GM04503 (cell line): ENCODE measurements at places on chromosomes 3 and 15.

- DNase-seq: no peak
Measured at GRCh38 chr3:162555761-162556160, 1059.2 kb downstream of the OTOL1 start.

DNA sequence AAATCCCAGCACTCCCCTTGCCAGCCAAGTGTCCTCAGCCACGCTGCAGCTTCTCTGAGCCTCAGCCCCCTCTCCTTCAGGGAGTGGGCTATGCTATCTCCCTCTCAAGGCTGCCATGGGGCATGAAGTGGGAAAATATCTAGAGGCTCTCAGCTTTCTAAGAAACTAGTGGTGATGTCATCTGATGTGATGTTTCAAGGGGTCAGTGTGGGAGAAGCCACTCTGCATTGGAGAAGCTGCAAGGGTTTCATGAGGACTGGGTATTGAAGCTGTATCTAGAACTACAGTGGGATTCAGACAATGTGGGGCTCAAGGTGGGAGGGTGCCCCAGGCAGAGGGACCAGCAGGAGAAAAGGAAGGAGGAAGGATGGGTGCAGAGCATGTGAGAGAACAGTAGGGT, 210.2 kb downstream of the TLE3 start:
- no peak for DNase-seq

GRCh38 chr3:113914646-113915045, 33.2 kb upstream of the ZDHHC23 start:
- DNase-seq: peak; percentile 74

- DNase-seq: no peak
Measured at GRCh38 chr3:63972196-63972595, 51.1 kb downstream of the PSMD6 start.

DNA sequence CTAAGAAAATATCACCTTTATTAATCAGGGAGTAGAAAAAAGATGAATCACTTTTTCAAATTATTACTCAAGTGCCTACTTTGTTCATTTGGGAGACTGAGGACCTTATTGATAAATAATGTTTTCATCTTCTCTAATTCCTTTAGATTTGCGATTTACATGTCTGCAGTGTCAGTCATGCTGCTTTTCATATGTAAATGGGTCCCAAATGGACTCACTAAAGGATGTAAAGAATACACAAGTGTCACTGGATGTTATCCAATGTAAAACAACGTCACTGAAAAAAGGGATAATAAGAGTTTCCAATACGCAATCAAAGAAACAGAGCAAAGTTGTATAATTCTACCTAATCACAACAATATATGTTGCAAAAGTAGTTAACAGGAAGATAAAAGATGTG, 84.9 kb downstream of the TFDP2 start:
- no peak for DNase-seq

GRCh38 chr3:18382760-18383369, 42.3 kb downstream of the SATB1 start:
- DNase-seq: no peak

GRCh38 chr3:150422907-150423306, 14.8 kb downstream of the TSC22D2 start:
- DNase-seq: no peak

DNA sequence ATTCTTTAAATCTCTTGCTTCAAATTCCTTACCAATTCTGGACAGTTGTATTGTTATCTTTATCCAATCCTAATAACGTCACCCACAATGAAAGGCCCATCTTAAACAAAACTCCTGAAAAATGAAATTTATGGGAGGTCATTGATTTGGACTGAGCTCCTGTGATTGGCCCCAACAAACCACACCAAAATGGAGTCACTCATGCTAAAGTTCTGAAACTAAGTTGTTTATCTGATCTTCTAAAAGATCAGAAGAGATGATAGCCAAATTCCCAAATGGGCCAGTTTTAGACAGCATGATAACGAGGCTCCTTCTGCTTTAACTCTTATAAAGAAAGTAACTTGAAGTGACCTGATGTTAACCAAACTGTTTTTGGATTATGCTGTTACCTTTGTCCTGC, 39.7 kb upstream of the GPD1L start:
- no peak for DNase-seq

DNA sequence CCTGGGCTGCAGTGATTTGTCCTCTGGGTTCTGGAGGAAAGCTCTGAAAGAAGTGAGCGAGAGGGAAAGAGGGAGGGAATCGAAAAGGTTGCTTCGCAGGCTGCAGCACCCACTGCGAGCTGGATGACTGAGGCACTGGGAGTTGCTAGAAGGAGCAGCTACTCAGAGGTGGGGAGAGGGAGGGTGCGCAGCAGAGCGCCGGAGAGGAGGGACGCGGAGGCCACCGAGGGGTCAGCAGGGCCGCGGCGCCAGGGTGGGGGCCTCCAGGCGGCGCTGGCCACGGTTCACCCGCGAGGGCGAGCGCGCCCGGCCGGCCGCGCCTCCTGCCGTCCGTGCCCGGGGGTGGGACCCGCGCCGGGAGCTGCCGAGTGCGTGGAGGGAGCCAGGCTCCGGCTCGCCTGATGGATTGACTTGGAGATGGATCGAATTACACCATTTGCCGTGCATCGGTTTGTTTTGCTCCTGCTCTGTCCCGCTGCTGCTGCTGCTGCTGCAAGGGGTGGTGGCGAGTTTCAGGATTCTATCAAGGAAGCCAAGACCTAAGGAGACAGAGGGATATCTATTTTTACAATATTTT, at the start of gene SEMA6D:
Gene SEMA6D (plus strand): TSS at position 470 of the 577 bp plus-strand sequence. CDS start 42,294 bp downstream, outside the sequence.
- DNase-seq: no peak

DNA sequence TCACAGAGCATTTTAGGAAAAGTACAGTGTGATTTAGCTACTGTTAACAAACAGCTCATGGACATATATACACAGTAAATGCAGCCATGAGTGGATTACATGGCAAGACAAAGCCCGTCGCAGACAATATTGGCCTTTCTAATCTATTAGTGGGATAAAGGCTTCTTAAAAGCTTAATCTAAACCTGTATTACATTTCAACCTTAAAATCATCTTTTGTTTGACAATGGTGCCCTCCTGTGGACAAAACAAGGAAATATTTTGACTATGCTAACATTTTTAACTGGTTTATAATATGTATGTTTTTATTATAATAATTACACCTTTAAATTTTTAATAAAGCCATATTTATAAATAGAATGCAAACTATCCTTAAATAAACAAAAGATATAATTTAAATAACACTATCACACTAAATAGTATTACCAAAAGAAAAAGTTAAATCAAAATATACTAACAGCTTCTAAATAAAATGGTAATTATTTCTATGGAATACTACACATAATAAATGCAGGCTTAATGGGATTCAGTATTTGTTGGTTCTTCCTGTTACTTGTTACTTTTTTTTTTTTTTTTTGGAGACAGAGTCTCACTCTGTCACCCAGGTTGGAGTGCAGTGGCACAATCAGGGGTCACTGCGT, 38.6 kb downstream of the TAFA4 start:
- peak; percentile 1 for DNase-seq

DNA sequence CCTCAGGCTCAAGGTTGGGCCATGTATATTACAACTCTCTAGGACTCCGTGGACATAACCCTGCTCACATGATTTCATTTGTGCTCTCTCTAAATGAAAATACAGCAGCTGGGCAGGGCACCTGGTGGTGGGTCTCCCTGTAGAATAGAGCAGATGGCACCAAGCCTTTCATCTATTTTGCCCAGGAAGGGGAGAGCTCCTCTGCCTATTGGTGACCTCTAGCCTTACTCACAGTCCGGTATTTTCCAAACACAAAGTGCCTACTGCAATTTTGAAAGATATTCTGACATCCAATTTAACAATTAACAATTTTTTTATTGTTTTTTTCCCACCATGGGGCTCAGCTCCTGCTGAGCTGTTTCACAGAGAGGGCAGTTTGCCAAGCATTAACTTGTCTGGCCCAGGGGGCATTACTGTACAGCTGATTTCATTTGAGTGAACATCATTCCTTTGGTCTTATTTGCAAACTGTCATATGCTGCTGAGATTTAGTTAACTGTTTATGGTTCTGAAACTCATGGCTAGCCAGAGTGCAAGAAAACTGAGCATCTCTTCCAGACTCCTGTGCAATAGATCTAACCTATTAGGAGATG, 474.0 kb downstream of the EPHB1 start:
- no peak for DNase-seq

DNA sequence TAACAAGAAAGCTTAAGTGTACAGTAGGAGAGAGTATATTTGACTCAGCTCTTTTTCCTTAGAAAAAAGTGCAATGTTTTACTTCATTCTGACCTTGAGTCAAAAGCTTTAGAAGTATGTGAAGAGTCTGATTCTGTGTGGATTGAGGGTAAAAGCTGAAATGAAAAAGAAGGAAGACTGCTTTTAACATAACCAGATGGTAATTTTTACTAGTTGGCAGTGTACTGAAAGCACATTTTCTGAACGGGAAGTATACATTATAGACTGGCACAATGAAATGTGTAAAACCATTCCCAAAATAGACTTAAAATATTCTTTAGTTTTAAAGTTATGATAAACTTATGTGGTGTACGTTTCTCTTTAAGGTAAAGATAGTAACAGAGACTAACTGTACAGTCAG, 197.8 kb upstream of the ZNF717 start:
- no peak for DNase-seq

DNA sequence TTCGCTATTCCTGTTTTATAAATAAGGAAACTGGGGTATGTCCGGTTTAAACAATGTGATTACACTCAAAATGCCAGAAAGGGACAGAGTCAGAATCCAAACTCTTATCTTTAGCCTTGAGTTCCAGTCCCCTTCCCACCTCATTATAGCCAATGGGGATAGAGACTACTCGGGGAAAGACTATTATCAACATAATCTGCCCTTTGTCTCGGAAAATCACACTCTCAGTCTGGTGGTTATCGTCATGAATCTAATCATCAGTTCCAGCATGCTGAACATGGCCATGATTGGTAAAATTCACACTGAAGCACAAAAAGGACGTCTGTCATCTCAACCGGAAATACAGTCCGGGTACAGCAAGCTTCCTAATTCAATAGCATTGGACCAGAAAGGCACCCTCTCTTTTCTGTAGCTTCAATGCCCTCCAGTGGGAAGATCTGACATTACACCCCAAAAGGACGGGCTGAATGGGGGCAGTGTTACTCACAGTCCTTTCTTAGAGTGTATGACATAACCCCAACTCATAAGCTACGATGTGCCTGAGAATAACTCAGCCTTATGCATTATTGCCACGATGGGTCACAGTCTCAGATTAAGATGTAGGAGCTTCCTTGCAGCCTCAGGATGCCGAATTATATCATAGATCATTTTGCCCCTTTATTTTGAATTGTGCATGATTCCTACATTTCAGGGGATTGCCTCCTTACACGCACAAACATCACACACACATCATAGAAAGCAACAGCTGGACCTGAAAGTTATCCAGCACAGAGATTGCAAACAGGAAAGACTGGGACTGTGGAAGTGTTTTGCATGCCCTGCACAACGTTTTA, 390.4 kb upstream of the LMCD1 start:
- DNase-seq: peak; percentile 21

DNA sequence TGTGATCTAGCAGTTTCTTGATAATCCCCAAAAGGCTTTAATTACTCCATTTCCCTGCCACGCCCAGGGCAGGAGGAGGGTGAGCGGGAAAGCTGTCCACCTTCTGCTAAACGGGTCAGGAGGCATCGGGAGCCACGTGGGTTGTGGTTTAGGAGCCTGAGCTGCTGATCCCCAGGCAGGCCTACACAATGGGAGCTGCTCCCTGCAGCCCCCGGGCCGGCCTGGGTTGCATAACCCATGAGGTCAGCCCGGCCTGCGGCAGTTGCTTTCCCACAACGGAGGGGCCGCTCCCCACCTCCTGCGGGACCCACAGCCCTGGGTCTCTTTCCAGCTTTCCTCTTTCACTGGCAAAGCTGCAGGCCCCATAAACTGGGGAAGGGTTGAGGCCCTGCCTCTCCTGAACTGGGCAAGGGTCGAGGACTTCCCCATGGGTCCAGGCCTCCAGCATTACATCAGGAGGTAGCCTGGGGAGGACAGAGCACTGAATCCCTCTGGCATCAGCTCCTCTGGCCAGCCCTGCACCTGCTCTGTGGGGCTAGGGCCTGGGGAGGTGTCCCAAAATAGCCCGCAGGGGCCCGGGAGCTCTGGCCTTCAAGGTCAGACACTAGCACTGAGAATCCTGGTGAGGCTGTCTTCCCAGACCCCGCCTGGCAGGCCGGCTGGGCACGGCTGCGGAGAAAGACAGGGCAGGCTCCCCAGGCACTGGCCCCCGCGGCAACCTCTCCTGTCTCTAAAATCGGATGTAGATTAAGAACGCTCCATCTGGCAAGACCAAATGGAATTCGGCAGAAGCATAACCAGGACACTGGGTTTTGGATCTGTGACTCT, 47.3 kb downstream of the ZDHHC19 start:
- DNase-seq: no peak

DNA sequence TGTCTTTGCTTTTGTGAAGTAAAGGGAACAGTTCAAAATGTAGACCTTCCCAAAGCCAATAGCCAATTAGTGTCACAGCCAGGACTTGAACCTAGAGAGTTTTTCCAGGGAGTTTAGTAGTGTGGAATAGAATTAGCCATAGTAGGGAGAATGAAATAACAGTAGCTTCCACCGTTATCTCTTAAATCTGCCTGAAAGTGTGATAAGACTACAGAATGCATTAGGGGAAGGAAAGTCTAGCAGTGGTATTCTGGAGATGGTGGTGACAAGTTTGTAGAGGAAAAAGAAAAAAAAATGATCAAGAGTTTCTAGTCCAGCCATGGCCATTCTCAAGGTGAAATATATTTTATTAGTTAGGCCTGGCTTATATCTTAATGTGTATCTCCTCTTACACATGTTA, 13.8 kb downstream of the ATP11B start:
- no peak for DNase-seq

DNA sequence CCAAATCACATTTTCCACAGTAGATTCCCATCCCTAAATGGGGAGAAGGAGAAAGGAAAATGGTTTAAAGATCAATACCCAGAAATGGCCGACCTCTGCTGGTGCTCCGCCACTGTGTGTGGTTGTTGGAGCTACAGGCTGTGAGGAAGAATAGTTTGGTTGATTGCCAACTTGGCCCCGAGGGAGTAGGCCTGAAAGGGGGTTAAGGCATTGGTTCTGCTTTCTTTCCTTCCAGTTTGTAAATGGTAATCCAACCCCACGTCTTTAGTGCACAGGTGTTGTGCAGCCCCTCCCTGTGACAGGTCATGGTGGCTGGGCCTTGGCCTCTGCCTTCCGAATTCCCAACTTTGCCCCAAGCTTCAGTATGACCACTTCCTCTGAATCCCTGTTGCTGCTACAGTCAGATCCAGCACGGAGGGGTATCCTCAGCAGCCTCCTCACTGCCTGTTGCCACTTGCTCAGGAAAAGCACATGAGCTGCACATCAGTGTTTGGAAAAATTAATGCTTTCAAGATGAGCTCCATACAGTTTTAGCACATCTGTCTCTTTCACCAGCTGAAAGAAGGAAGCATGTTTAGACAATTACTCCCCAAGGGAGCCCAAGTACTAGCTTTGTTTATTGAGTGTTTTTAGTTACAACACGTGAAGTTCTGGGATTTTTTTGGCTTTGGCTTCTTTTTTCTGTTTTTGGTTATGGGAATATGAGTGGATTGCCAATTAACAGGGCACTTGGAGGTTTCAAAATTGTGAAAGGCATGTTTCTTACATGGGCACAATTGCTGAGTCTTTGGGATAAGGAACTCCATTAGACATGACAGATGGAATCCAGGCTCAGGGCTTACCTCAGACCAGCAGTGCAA, 92.3 kb upstream of the ROPN1 start:
- DNase-seq: peak; percentile 88
